ENCODE measurements at places on chromosomes 12 and 14. TPM values are rescaled to one million over a fixed set of nuclear protein-coding genes. Genes with fewer than 3 reads are reported as not detected.

DNA sequence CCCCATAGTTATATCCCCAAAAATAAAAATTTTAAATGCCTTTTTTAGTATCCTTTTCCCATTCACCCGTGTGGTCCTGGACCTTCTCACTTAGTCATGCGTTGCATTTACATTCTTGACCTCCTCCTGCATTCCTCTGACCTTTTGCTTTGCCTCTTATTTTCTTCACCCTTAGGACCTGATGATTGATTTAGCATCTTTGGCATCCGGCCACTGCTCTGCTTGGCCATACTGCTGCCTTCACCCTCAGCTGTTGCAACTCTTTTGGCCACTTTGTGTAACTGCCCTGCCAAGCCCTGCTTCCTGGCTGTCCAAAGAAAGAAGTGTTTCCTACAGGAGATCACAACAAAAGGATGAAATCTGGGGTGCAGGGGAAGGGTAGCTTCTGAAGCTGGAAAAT lies 48.8 kb upstream of the SLC38A4 start:
- no peak for DNase-seq

DNA sequence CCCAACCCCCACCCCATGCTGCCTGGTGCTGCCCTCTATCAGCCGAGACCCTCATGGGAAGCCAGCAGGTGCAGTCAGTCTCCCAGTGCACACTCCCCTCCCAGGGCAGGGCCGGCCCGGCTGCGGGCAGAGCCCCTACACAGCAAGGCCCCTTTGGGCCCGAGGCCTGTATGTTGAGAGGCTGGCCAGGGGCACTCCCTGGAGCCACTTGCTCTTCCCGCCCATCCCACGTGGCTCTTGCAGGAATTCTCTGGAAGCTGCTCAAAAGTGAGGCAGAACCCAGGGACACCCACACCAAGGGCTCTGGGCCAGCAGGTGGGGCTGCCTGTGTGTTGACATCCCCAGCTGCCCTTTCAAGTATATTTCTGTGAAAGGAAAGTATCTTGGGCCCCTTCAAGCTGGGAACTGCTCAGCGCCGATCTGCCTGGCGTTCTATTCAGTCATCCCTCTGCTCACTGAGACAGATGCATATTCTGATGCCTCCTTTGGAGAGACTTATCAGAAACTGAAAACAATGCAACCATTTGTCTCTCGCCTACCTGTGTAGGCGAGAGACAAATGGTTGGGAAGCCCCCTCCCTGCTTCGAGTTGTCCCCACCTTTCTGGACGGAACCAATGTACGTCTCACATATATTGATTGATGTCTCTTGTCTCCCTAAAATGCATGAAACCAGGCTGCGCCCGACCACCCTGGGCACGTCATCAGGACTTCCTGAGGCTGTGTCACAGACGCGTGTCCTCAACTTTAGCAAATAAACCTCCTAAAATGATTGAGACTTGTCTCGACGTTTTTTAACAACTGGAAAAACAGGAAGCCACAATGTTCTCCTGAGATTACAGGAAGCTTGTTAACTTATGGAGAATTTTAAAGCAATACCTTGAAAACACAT lies 6.0 kb downstream of the GPR132 start:
- peak; percentile 56 for DNase-seq

GRCh38 chr12:28180786-28181185 lies 9.5 kb upstream of the CCDC91 start:
- DNase-seq = no peak

DNA sequence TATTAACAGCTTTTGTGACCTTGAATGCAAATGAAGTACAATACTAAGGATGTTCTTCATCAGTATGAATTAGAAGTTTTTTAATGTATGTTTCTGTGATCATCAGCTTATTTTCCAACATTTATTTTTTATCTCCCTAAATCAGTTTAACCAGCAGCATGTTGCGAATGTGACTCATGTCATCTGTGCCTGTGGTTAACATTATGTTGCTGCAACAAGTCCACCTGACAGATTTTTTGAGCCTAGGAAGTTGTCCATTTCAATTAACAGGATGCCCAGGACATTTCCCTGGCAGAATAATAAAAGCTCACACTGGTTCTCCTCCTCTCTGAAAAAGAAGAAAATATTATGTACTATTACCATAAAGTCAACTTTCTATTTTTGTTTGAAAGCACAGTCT lies 155.5 kb downstream of the SYT1 start:
- DNase-seq = no peak

DNA sequence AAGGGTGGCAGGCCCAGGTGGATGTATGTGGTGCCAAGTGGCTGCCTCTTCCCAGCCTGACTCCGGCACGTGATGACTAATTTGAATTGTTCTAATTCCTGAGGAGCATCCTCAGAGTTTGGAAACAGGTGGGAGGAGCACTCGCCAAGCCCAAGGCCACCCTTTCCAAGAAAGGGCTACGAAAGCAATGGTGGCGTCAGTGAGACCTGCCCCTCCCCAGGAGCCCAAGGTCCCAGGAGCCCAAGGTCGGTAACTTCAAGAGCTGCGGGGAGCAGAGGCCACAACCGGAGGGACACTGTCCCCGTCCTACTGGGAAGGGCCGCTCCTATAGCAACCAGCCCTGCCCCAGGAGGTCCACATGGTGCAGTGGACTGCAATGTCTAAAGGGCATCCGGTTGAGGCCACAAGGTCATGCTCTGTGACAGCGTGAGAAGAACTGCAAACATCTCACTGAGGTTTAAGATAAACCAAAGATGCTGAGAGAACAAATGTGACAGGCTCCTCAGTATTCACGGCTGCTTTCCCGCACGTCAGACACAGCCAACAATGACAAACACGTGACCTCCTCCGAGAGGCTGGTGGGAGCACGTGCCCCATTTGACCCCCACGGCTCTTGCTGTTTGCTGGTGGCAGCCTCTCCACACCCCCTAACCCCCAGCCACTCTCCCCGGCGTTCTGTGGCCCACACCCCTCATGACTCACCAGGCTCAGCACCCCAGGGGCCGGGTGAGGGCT lies 79.6 kb downstream of the ITPK1 start:
- no peak for DNase-seq

- DNase-seq = no peak
Measured at GRCh38 chr12:128581321-128581761, 242.4 kb downstream of the SLC15A4 start.

GRCh38 chr14:76753541-76754198 lies 7.6 kb upstream of the VASH1 start:
- DNase-seq = no peak

- DNase-seq = peak; percentile 97
Measured at GRCh38 chr12:109097435-109098182, at the start of gene UNG. Gene UNG (plus strand): TSS chr12:109097597. CDS start chr12:109097680, 83 bp downstream.

DNA sequence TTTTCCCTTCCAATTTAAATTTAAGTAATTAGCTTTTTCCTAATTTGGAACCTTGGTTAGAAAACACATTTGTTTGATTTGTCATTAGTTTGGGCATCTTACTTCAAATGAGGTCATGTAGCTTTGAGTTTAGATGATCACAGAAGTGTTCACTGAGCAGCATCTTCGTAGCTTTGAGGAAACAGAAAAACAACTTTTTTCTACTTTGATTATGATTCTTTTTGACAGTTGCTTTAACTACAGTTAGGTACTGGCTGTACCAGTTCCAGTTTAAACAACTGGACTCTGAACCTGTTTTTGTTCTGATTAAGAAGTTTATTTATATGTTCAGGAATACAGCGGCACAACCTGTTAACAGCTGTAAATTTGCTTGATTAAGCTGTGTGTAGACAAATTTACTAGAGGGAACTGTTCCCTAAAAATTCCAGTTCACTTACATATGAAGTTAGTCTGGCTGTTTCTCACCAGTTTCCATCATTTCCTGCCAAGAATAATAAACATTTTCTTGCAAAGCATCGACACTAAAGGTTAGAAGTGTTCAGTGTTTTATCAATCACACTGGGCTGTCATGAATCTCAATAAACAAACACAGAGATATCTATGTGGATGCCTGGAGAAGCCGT lies 191.9 kb downstream of the RAD51B start:
- no peak for DNase-seq

DNA sequence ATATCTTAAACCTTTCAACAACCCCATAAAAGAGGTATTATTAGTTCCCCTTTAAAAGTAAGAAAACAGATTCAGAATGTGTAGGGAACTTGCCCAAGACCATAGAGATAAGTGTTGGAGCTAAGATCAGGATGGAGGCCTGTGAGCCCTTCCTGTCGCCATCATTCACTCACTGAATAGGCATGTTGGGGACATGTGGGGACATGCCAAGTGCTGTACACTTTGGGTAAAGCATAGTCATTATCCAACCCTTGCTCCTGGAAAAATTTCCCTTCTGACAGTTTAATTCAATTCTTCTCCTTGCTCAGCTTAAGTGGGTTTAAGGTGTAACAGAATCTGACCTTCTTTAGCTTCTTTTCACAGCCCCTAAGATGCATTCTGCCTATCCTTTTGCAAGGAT lies 28.0 kb upstream of the C12orf42 start:
- no peak for DNase-seq

GRCh38 chr12:7555752-7556151 lies 52.2 kb upstream of the CD163 start:
- DNase-seq = no peak

- DNase-seq = no peak
Measured at GRCh38 chr12:69313209-69313608, 35.0 kb upstream of the LYZ start.

- no peak for DNase-seq
Measured at GRCh38 chr12:91140026-91140931, 29.0 kb upstream of the LUM start.

DNA sequence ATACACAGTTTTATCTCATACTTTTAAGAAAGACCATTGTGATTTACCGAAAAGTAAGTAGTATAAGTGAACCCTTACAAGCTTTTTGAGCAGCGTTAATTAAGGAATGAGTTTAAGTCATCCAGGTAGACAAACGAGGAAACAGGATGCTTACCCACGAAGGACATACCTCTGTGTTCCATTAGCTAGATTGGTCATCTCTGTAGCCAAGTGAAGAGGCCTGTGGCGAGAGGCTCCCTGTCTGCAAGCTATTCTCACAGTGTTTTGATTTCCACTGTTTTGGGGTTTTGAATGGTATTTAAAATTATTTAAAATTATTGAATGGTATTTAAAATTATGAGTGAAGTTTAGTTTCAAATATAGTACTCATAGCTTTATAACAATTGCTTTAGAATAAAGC lies 342.1 kb upstream of the RGS6 start:
- DNase-seq = no peak

DNA sequence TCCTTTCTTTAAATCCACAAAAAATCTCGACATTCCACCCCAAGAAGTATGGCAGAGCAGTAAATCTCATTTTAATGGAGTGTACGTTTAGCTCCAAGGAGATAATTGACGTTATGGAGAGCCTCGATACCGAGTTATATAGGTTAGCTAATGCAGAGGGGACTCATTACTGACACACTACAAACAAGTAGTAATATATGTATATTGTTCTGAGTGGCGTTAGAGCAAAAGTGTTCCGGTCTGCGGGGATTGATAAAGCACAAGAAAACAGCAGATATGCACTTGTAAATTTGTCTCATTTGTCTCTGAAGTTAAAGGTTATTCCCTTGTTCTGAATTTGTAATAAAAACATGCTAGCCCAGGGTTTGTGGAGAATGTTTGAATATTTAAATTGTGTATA lies 84.1 kb downstream of the BCL11B start:
- no peak for DNase-seq

DNA sequence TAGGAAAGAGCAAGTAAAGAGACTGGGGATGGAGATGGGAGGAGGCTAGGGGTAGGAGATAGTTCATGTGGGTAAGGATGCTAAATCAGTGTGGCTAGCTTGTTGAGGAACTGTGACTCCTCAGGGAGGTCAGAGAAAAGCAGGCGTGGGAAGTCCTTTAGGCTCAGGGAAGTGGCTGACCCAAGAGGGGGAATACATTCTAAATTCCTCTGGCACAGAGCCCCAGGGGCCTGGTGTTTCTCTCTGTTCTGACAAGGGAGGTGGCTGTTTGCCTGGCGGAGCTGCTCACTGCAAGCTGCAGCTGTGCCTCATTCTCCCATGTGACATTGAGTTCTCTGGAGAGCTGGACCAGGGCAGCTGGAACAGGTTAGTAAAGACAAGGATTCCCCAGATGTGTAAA lies 152.2 kb upstream of the SLC38A2 start:
- no peak for DNase-seq

GRCh38 chr12:20439626-20440025 lies 71.3 kb downstream of the PDE3A start:
- DNase-seq = no peak

GRCh38 chr12:94204499-94205247 lies 56.3 kb downstream of the PLXNC1 start:
- no peak for DNase-seq

DNA sequence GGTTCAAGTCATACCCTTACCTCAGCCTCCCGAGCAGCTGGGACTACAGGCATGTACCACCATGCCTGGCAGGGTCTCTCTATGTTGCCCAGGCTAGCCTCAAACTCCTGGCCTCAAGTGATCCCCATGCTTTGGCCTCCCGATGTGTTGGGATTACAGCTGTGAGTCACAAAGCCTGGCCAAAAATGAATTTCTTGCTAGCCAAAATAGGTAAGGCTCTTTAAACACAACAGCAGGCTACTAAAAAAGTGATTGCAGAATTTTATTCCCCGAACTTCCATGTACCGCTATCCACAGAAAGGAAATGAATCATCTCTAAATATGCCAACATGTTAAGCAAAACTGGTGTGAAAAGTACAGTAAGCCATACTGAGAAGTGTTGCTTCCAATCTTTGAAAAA lies 50.6 kb downstream of the WDHD1 start:
- no peak for DNase-seq

DNA sequence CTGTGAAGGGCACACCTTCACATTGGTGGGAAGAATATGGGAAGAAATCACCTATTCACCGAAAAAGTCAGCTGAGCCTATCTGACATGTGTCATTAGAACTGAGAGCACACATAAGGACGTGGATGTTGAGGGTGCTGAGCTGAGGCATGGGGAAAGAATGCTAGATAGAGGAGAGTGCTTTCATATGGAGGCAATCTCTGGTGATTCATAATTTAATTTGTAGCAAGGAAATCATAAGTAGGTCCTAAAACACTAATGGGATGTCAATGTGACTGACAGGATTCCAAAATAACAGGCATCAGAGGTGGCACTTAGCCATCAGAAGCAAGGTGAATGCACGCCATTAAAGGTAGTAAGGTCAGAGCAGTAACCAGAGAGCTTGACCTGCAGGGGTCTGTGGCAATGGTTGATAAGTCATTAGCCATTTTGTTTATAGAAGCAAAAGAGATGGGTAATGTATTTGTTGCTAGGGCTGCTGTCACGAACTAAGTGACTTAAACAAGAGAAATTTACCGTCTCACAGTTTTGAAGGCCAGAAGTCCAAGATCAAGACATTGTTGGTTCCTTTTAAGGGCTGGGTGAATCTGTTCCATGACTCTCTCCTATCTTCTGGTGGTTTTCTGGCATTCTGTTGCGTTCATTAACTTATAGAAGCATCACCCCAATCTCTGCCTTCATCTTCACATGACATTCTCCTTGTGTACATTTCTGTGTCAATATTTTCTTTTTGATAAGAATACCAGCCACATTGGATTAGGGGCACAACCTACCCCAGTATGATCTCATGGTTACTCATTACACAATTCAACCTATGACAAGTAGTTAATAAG lies 69.3 kb downstream of the ANKS1B start:
- no peak for DNase-seq

The GPR65 gene
- 22.9 TPM for total RNA-seq

The CNTN1 gene
- not detected for total RNA-seq

The CDKN3 gene
- 116 TPM for total RNA-seq

The ACIN1 gene
- total RNA-seq = 161 TPM

The ACOT4 gene
- total RNA-seq = 1.2 TPM

The PTGES3 gene
- total RNA-seq = 273 TPM

The ASCL1 gene
- not detected for total RNA-seq

The BRF1 gene
- total RNA-seq = 42.1 TPM

The TM9SF1 gene
- total RNA-seq = 29.3 TPM

The KRT7 gene
- 14.4 TPM for total RNA-seq

The PGF gene
- total RNA-seq = 0.21 TPM

The FITM1 gene
- 2.1 TPM for total RNA-seq

The SERPINA10 gene
- total RNA-seq = not detected

The KRT80 gene
- total RNA-seq = not detected
